ENCODE measurements at places on chromosomes 4 and X.
A peak's percentile ranks its signal among the peaks of the same experiment; 100 is the strongest.

- DNase-seq = no peak
These were observed 23.0 kb upstream of the PPA2 start for GRCh38 chr4:105496899-105497298.

- DNase-seq = no peak
These were observed 4.1 kb downstream of the HDAC8 start for GRCh38 chrX:72568406-72569092.

DNA sequence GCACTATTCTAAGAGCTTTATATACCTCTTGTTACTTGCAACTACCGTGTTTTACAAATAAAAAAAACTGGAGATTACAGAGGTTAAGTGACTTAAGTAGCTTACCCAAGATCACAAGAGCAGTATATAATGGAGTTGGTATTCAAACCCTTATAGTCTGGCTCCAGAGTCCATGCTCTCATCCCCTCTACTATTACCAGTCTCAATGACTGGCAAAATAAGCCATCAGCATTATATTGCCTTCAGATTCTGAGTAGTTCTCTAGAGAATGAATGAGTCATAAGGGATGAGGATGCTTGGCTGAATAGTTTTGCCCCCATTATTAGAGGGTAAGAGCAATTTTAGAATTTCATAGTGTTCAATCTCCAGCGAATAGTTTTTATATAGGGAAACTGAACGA lies 170.1 kb upstream of the ATOH1 start:
- DNase-seq = no peak

DNA sequence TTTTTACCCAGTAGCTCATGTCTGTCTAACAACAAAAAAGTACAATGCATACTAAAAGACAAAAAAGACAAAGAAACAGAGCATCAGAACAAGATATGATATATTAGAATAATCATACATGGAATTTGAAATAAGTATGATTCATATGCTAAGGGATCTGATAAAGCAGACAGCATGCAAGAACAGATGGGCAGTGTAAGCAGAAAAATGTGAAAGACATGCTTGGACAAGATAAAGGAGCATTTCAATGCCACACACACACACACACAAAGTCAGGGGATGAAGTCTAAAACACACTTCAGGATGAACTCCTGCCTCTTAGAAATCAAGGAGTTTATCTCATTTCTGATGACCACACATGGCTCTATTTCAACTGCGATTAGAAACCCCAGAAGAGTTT lies 649.6 kb upstream of the NDST4 start:
- no peak for DNase-seq

GRCh38 chr4:16237715-16238114 lies 11.4 kb upstream of the TAPT1 start:
- DNase-seq = no peak

GRCh38 chrX:130106071-130106470 lies 4.2 kb downstream of the ELF4 start:
- DNase-seq = no peak

DNA sequence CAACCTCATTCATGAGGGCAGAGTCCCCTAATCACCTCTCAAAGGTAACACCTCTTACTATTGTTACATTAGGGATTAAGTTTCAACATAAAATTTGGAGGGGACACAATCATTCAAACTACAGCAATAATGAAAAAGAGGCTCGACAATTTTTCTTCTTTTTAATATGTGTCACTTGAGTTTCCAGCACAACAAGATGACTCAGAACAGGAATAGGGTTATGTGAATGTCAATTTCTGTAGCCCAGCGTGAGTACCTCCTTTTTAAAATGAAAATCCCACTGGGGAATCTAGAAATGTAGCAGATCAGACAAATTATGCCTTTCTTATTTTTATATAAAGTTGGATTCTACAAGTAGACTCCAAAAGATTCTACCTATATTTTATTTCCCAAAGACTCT lies 83.7 kb downstream of the ZNF330 start:
- no peak for DNase-seq

DNA sequence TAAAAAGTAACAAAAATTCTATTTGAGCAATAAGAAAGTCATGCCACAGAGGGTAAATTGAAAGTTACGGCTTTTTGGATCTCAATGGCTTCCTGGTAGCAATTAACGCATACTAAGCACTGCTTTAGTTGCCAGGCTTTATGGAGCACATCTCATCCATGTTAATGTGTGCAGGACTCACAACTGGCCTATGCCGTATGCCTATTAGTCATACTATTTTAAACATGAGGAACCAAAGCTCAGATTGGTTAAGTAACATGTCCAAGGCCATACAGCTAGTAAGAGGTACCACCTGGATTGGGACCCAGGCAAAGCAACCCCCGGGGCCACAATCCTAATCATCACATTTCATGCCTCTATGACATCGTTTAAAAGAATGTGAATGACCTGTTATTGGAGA lies 17.1 kb downstream of the DAPP1 start:
- DNase-seq = no peak

DNA sequence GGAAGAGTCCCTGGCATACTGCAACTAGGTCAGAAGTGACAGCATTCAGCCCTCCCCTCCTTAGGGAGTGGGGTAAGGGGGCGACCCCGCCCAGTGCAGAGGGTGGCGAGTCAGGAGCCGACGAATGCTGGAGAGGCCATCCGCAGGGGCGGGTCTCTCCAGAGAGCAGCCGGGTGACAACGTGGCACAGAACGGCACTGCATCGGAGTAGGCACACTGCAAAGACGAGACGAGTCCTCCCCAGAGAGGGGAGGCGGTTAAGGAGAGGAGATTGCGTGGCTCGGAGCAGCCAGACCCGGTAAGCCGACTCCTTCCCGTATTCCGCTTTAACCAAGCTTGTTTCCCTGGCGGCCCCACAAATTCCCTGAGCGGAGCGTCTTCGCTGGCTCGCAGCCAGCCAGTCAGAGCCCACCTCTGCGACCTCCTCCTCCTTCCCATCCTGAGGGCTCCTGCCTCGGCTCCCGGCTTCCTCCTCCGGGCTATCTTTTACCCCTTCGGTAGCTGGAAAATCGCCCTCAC lies 54.9 kb downstream of the LINC00632 start:
- peak; percentile 66 for DNase-seq

- DNase-seq = no peak
These were observed 186.0 kb upstream of the WDFY3 start for GRCh38 chr4:85152480-85152879.

DNA sequence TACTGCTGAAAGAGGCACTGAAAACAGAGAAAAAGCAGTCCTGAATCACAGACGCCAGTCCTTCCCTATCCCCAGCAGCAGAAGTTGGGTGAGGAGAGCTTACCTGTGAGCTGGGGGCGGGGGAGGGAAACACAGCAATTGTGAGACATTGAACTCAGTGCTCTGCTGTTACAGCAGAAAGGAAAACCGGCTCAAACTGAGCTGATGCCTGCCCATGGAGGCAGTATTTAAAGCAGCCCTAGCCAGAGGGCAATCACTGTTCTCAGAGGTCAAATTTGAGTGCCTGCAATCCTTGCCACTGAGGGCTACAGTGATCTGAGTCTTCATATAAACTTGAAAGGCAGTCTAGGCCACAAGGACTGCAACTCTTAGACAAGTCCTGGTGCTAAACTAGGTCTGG lies 220.7 kb downstream of the GRXCR1 start:
- no peak for DNase-seq

DNA sequence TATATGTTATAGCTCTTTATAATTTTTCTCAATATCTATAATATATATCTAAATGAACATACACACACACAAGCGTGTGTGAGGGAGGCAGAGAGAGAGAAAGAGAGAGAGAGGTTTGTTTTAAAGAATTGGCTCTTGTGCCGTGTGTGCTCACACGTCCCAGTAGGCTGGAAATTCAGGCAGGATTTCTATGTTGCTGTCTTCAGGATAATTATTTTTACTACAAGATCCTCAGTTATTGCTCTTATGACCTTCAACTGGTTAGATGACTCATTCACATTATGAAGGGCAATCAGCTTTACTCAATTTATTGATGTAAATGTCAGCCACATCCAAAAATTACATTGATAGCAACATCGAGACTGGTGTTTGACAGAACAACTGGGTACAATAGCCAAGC lies 1520.7 kb upstream of the PCDH7 start:
- DNase-seq = no peak

GRCh38 chrX:13092455-13092941 lies 48.1 kb upstream of the FAM9C start:
- no peak for DNase-seq

DNA sequence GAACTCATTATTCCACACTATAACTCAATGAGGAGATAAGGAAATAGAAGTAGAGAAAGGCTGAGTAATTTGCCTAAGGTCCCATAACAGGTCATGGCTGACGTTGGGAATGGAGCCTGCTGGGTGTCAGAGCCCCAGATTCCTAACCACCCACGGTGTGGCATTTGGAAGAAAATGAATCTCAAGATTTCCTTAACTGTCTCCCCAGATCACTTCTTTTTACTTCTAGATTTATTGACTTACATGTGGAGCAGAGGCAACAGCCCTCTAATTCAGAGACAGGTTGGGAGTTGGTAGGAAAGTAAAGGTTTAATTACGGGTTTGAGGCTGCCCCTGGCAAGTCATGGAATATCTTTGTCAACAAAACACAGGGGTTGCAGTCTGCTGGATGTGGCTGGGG lies 134.0 kb downstream of the ARHGAP10 start:
- DNase-seq = no peak

GRCh38 chrX:140163371-140164159 lies 198.2 kb upstream of the CXorf66 start:
- no peak for DNase-seq

GRCh38 chr4:112173593-112174558 lies 28.6 kb downstream of the FAM241A start:
- DNase-seq = no peak

GRCh38 chr4:88696630-88697029 lies 999 bp downstream of the NAP1L5 start:
- DNase-seq = no peak

GRCh38 chr4:11028334-11028733 lies 343.8 kb upstream of the CLNK start:
- DNase-seq = no peak

- DNase-seq = no peak
These were observed 514.7 kb downstream of the PCDH7 start for GRCh38 chr4:31234901-31235300.

GRCh38 chrX:23784470-23785331 lies 1.7 kb downstream of the SAT1 start:
- no peak for DNase-seq

DNA sequence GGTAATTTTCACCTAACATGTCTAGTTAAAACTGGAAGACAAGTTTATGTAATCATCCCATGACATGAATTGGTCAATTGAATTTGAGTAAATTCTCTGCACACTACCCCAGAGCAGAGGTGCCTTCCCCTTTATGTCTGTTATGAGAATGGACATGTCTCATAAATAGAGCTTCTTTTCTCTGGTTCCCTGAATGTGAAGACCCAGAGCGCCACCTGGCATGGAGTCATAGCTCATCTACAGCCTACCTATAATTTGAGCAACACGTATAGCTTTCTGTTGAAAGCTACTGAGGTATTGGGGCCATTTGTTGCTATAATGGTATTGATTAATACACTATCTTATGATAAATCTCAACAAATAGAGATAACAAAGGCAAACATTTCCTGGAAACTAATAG lies 626.5 kb upstream of the GALNTL6 start:
- no peak for DNase-seq

- no peak for DNase-seq
These were observed 223.4 kb downstream of the BCOR start for GRCh38 chrX:39874202-39874816.

DNA sequence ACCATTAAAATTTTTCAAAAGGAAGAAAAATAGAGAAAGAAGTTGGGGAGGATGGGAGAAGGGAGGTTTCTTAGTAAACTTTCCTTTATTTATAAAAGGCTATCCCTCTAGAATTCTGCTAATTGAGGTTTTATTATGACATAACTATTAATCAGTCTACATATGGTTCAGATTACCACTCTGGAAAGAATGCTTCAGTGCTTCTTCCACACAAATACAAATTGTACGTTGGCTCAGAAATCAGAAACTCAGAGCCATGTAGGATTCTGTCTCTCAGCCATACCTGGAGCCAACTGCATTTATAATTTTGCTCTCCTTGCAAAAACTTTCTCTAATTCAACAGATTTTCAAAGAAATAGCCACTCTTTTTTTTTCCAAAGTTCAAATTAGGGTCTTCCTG lies 37.1 kb downstream of the SRPX start:
- DNase-seq = no peak

DNA sequence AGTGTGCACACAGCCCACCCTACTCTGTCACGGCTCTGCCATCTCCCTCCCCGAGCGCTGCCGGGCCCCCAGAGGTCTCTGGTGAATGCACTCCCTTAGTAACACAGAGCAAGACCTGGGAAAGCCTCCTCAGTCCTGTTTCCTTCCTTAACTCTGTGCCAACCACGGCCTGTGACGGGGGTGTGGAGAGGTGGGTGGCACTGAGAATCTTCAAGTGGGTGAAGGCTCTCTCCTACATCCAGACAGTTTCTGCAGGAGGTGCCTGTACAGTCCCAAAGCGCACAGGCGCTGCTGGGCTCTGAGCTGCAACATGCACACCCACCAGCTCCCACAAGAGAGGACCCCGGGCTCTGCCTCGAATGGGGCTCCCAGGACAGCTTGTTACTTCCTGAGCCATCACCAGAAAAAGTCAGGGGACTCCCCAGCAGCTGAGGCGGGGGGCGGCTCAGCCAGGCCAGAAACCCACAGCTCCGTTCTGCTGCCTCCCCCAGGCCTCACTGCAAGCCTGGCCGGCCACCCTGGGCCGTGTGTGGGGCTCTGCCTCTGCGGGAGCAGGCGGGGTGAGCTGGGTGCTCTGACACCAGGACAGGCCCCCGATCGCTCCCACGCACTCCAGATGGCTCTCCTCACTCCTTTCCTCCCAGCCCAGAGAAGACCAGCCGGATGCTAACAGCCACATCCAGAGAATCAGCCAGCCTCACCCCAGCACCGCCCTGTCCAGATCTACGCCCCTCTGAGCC lies 29.7 kb downstream of the FAM53A start:
- no peak for DNase-seq

GRCh38 chrX:109902665-109903064 lies 100.2 kb upstream of the TMEM164 start:
- no peak for DNase-seq

DNA sequence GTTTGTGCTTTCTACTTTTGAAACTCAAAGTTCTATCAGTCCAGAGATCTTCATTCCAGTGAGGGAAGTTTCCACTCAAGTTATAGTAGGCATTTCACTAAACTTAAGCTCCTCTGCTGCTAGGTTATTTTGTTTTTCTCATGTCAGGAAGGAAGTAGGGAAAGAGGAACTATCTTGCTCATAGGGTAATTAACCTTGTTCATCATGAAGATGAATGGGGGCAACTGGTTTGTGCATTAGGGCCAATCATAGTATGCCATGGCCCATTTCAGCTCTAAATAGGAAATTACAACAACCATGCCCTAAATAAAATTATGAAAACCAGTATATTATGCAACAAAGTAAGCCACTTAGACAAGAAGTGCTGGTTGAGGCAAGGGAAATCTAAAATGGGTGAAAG lies 804.7 kb upstream of the NDST4 start:
- DNase-seq = no peak

DNA sequence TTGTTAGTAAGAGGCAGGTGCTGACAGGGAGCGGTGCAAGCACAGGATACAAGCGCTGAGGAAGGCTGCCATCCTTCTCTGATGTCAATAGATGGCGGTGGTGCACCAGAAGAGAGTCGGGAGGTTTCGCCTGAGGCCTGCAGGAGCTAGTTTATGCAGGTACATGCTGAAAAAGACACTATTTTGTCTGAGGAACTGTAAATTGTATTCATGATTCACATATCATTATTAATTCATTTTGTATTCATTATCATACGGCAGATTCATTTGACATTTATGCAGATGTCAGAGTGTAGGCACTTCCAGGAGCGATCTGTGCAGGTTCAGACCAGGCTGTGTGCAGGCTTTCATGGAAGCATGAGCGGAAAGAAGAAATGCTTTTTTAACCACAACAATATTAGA lies 824.0 kb downstream of the STIM2 start:
- peak; percentile 66 for DNase-seq

- no peak for DNase-seq
These were observed 40.0 kb upstream of the PDGFRA start for GRCh38 chr4:54189140-54189539.
